OCI-M1 (cell line): ENCODE measurements at places on chromosomes 7 and 10.

GRCh38 chr7:20270867-20271266 is 53.7 kb upstream of the MACC1 start:
- peak; percentile 55 for DNase-seq

DNA sequence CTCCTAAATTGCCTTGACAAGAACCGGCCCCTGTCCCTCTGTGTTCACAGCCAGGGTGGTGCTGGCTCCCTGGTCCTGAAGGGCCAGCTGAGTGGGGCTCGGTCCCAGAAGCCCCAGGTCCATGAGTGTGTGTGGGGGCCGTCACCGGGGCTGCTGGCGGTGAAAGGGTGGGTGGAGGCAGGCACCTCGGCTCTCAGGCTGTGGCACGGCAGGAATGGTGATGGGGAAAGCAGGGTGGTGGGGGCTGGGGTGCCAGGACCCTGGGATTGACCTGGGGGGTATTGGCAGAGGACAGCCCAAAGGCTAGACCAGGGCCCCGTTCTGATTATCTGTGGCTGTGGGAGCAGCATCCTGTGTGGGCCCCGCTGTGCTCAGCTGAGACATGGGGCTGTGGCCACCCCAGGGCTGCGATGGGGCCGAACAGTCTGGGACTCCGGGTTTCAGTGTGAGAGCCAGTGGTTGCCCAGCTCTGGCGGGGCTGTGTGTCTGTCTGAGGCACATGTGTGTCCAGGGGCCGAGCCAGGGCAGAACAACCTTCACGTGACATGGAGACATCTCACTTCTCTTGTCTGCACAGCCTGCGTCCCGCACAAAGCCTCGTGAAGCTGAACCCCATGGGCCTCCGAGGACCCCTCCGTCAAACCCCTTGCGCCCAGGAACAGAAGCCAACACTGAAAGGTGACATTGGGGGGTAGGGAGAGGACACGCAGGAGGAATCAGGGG is 144.2 kb downstream of the ELFN1 start:
- no peak for DNase-seq

DNA sequence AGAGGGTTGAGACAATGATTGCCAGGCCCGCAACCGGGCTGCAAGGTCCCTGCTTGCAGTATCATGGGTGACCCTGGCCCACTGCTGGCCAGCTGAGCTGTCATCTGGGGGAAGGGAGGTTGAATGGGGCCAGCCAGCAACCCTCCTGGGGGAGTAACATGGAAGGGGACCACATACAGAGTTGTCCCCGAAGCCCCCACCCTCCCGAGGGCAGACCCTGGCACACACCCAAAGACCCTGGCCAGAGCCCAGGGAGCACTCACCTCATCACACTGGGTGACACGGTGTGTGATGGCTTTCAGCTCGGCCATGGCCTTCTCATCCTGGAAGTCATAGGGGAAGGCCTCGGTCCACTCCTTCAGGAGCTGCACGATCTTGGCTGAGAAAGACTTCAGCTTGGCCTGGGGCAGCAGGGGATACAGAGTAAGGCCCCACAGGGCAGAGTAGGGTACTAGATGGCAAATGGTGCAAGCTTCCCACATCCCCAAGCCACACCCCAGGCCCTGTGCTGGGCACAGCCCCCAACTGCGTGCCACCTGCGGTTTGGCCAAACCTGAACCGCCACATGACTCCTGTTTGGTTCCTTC is 63.4 kb downstream of the CSGALNACT2 start:
- no peak for DNase-seq

GRCh38 chr10:79947787-79948424 is 999 bp downstream of the SFTPD start:
- DNase-seq = no peak

GRCh38 chr10:62460393-62460792 is 86.2 kb downstream of the ZNF365 start:
- no peak for DNase-seq
